ENCODE measurements at places on chromosomes 3 and 15.

DNA sequence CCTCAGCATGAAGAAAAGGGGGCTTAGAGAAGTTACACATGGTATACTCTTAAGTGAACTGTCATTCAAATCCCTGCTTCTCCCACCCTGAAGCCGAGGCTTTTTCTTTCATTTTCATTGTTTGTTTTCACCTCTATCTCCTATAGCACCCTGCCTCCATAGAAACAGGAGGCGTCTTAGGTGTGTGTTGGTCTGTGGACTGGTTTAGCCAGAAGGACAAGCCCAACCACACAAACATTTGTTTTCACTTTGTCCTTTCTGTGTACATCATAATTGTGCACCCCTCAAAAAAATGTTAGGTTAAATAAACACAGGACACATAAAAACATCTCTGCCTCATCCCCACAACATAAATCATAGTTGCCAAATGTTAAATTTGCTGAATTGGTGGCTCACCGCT is 73.3 kb upstream of the UBE2E2 start:
- peak; percentile 71 for DNase-seq

DNA sequence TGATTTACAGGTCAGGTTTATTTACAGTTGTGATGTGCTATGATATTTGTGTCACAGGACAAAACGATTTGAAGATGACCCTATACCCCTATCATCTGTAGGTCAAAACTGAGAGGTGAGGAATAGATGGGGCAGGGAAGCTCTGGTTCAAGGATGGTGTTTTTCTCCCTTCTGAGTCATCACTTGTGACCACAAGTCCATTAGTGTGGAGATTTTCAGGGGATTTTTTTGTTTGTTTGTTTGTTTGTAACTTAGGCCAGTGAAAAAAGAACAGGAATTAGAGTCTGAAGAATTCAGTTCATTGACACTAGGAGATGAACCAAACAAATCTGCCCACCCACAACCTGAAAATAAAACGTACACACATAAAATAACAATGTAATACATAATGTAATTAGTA is 62.7 kb upstream of the FAM98B start:
- DNase-seq: no peak

GRCh38 chr3:78728406-78729145 is 1039.2 kb downstream of the ROBO1 start:
- no peak for DNase-seq

DNA sequence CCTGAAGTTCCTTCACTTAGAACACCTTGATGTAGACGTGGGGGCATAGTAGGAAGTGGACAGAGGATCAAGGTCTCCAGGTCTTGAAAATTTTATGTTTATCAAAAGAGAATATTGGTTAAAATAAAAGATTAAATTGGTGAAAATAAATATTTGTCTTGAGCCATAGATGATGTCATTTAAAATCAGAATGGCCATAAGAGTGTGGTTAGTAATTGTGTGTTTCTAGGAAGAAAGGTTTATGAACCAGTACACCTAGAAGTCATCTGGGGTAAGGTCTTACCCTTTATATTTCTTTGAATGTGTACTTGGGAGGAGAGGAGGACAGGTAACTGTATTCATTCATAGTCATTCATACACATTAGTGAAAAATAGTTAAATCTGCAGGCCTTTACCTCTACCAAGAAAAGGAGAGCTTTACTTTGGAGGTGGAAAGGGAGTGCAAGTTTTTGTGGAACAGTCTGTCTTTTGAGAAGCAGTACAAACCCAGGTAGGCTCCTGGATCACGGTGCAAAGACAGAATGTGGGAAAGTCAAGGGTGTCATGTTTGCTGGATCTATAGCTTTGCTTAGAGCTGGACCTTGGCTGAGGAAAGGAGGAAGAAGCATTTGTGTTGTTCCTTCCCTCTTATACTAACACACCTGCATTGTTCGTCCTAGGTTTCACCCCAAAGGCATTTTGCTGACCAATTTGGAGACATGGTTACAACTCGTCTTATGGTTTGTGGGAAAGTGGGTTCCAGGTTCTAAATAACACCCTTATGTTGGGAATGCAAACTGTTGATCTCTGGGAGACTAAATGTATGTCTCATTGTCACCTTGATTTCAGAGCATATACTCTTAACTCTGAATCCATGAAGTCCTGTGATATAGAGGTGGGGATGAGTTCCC is 6.2 kb downstream of the SCAANT1 start:
- no peak for DNase-seq

DNA sequence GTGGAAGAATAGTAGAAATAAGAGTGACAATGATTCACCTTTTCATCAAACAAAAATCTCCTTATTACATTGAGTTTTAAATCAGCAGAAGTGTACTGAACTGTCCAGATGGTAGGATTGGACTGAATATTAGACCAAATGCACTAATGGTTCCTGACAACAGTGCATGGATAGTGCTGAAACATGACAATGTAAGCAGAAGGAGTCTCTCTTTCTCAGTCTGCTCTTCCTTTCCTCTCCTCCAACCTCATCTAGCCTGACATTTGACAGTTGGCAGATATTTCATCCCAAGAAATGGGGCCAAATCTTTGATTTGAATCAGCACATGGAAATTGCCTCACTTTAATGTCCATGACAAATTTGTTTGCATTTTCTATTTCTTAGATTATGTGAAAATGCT is 225.1 kb upstream of the PLSCR5 start:
- no peak for DNase-seq

DNA sequence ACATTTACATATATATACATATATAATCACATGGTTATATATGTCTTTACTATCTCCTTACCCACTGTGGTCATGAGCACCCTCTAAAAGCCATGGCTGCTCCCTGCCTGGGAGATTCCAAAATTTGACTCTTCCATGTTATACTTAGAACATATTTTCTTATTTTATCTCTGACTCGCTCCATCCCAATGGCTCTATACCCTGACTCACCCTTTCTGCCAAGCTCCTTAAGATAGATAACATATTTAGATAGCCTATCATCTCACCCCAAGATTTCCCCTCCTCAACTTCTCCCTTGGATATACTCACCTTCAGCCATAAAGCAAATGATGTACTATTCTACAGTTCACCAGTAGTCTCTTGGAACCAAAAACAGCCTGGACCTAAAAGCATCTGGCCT is 65.1 kb downstream of the CD200R1L start:
- no peak for DNase-seq

GRCh38 chr15:42202653-42203052 is 5.5 kb downstream of the VPS39 start:
- no peak for DNase-seq

DNA sequence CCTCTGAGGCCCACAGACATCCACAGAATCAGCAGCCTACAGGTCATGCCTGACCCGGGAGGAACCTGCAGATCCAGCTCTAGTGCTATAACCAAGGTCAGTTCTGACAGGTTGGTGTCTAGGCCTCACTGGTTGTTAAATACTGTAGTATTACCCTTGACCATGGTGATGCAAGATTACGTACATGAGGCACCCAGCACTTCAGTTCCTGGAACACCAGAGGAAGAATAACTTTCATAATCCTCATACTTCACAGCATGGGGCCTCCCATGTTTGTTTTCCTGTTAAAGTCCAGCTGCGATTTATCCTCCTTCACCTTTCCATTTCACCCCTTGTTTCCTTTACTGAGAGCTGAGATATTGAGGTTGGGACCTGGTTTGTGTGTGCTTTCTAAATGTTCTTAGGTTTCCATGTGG is 34.4 kb upstream of the GLCE start:
- no peak for DNase-seq

- no peak for DNase-seq
Observed at GRCh38 chr15:75090388-75090734, 67.0 kb downstream of the PPCDC start.

- no peak for DNase-seq
Observed at GRCh38 chr15:35680951-35681350, 135.0 kb upstream of the DPH6 start.

GRCh38 chr3:105938101-105938500 is 69.3 kb upstream of the CBLB start:
- no peak for DNase-seq

DNA sequence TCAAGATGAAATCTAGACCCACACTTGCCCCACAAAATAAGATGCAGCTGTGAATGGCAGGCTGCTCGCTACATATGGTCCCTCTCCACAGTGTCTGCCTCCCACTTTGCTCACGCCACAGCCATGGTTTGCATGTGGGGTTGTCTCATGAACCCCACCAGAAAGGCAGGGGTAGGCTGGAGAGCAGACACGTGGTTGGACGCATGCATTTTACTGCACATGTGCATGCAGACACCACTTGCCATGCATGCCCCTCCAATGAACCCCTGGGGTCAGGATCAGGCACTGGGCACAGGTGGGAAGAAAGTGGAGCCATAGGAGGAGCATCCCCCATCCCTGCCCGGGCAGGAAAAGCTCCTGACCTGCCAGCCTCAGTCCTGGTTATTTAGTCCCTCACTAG is 20.7 kb downstream of the SCN5A start:
- DNase-seq: no peak

GRCh38 chr3:188108703-188109412 is 45.1 kb upstream of the LPP start:
- no peak for DNase-seq

- DNase-seq: no peak
Observed at GRCh38 chr3:123559040-123559861, 25.6 kb downstream of the HACD2 start.
